ENCODE measurements at places on chromosomes 12 and 14. TPM values are rescaled to one million over a fixed set of nuclear protein-coding genes. Genes with fewer than 3 reads are reported as not detected.

XPOT gene
- 53.0 TPM for total RNA-seq

STYK1 gene
- 8.6 TPM for total RNA-seq

SDSL gene
- 19.9 TPM for total RNA-seq

PLA2G1B gene
- not detected for total RNA-seq

SLC8B1 gene
- 50.2 TPM for total RNA-seq

CCDC60 gene
- total RNA-seq, result not detected

CLEC1B gene
- total RNA-seq, result not detected

OR6C2 gene
- not detected for total RNA-seq

PTGR2 gene
- 6.2 TPM for total RNA-seq

KRT75 gene
- total RNA-seq, result 38.5 TPM

CPM gene
- total RNA-seq, result 5.3 TPM

KRT85 gene
- total RNA-seq, result not detected

IRAK3 gene
- total RNA-seq, result not detected
